ENCODE measurements at places on chromosomes 5 and 9. TPM values are rescaled to one million over a fixed set of nuclear protein-coding genes. Genes with fewer than 3 reads are reported as not detected.

DNA sequence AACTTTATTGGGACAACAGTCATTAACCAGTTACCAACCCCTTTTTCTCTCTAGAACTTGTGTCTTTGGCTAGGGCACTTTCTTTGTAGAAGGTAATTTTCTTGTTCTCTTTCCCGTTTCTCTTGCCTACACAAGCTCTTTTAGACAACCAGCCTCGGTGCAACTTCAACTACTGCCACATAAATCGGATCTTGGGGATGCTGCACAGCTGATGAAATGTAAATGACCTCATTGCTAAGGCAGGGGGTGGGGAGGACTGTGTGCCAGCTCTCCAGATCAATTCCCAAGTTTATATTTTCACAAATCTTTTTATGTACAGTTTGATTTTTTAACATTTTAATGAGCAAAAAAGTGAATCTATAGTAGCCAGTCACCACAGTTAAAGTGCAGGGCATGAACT lies 157.6 kb downstream of the DENND1A start:
- no peaks in the 10 kb centered on the region for H3K36me3 ChIP-seq
- H3K4me3 ChIP-seq = no peak overlapping the region
- no peak for DNase-seq
- no peaks in the 10 kb centered on the region for H3K27me3 ChIP-seq
- no peaks in the 10 kb centered on the region for H3K4me1 ChIP-seq
- no peak overlapping the region for H3K27ac ChIP-seq

- no peak for DNase-seq
- H3K27ac ChIP-seq = peak overlapping the region; percentile 50
- H3K27me3 ChIP-seq = no peaks in the 10 kb centered on the region
- no peak overlapping the region for H3K4me3 ChIP-seq
Observed at GRCh38 chr9:130287736-130288135, 22.2 kb downstream of the HMCN2 start.

DNA sequence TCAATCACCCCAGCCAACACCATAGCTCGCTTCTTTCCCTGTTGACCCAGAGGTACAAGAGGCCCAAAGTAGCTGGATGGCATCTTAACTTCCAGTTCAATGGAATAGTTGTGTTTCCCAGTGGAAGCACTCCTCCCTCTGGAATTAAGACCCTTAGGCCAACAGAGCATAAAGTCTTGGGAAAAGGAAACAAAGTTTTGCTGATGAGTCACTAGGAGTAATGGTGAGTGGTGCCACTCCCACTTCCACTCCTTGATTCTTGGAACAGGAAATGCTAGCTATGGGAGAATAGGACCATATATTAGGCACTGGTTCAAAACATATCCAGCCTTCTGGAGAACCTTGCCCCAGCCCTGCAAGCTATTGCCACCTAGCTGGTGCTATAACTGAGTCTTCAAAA lies 44.7 kb upstream of the LMX1B start:
- no peaks in the 10 kb centered on the region for H3K4me1 ChIP-seq
- H3K27ac ChIP-seq = no peak overlapping the region
- peaks cover 4% of the 10 kb centered on the region for H3K27me3 ChIP-seq

- no peak overlapping the region for H3K4me3 ChIP-seq
- no peaks in the 10 kb centered on the region for H3K36me3 ChIP-seq
- H3K27ac ChIP-seq = no peak overlapping the region
Observed at GRCh38 chr9:73531658-73532057, 380.0 kb downstream of the ANXA1 start.

- H3K4me3 ChIP-seq = no peak overlapping the region
- no peaks in the 10 kb centered on the region for H3K4me1 ChIP-seq
- DNase-seq = no peak
- no peaks in the 10 kb centered on the region for H3K36me3 ChIP-seq
- H3K27me3 ChIP-seq = no peaks in the 10 kb centered on the region
- H3K27ac ChIP-seq = peak overlapping the region; percentile 31
Observed at GRCh38 chr5:148972974-148973374, 89.9 kb downstream of the SH3TC2 start.

DNA sequence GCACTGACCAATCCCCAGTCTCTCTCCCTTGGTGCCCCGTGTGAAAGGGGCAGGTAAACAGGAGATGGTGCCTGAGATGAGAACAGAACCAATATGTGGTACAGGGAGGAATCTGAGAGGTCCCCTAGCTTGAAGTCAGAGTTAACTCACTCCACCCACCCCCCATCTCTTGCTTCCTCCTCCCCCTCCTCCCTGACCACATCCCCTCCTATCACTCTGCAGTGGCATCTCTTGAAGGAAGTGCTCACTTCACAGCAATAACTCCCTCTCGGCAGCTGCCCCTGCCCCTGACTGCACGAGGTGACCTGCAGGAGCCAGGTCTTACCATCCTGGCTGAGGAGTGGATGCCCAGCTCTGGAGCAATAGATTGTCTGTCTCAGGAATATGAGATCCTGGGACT lies 224.0 kb downstream of the GAS1 start:
- no peaks in the 10 kb centered on the region for H3K36me3 ChIP-seq
- H3K27me3 ChIP-seq = no peaks in the 10 kb centered on the region
- H3K4me1 ChIP-seq = no peaks in the 10 kb centered on the region
- H3K27ac ChIP-seq = no peak overlapping the region
- no peak for DNase-seq

- no peak for DNase-seq
- no peak overlapping the region for H3K4me3 ChIP-seq
- no peaks in the 10 kb centered on the region for H3K36me3 ChIP-seq
Observed at GRCh38 chr5:173451031-173451430, 122.8 kb upstream of the STC2 start.

DNA sequence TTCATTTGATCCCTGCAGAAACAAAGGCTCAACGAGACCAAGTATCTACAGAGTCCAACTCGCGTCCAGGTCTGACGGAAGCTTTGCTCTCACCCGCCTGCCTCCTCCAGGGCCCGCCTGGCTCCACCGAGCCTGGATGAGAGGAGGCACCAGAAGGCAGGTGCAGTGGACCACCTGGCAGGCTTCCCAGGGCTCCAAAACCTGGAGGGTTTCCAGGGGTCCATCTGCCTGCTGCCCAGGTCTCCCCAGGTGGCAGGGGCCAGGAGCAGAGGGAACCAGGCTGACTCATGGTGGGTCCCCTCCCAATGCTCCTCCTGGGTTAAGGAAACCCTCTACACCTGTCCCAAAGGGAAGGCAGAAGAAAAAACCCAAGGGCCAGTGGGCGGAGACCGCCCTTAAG lies 59.5 kb downstream of the VAV2 start:
- H3K27ac ChIP-seq = no peak overlapping the region
- H3K36me3 ChIP-seq = peaks cover 2% of the 10 kb centered on the region
- H3K4me3 ChIP-seq = no peak overlapping the region
- peaks cover 9% of the 10 kb centered on the region for H3K4me1 ChIP-seq

- H3K27ac ChIP-seq = peak overlapping the region; percentile 71
- H3K4me1 ChIP-seq = peaks cover 9% of the 10 kb centered on the region
- no peaks in the 10 kb centered on the region for H3K27me3 ChIP-seq
- no peaks in the 10 kb centered on the region for H3K36me3 ChIP-seq
- peak; percentile 88 for DNase-seq
Observed at GRCh38 chr5:102755686-102756371, 724 bp downstream of the PAM start.

DNA sequence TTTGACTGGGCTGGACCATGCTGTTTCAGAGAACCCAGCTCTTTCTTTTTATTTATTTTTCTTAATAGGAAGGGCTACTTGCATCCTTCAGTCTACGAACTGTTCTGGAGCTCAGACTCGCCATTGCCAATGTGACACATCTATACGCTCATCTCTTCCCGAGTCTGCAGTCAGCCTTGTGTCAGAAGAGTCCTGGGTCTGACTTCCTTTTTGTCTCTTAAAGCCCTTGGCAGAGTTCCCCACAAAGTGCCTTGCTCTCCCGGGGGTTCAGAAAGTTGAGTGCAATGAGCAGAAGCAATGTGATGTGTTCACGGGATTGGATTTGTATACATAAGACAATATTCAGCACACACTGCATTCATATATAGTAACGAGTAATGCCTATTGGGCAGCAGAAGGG lies 140.4 kb downstream of the ATPSCKMT start:
- DNase-seq = no peak
- H3K4me1 ChIP-seq = no peaks in the 10 kb centered on the region
- H3K36me3 ChIP-seq = no peaks in the 10 kb centered on the region
- no peak overlapping the region for H3K27ac ChIP-seq
- no peaks in the 10 kb centered on the region for H3K27me3 ChIP-seq

GRCh38 chr5:108858959-108859358 lies 111.3 kb downstream of the FER start:
- H3K36me3 ChIP-seq = no peaks in the 10 kb centered on the region
- no peak for DNase-seq
- H3K27ac ChIP-seq = no peak overlapping the region
- no peaks in the 10 kb centered on the region for H3K4me1 ChIP-seq
- no peaks in the 10 kb centered on the region for H3K27me3 ChIP-seq
- H3K4me3 ChIP-seq = no peak overlapping the region

GRCh38 chr9:4315582-4316215 lies 15.8 kb upstream of the GLIS3 start:
- no peaks in the 10 kb centered on the region for H3K4me1 ChIP-seq
- H3K4me3 ChIP-seq = no peak overlapping the region
- DNase-seq = peak; percentile 85
- H3K36me3 ChIP-seq = no peaks in the 10 kb centered on the region
- H3K27ac ChIP-seq = no peak overlapping the region

DNA sequence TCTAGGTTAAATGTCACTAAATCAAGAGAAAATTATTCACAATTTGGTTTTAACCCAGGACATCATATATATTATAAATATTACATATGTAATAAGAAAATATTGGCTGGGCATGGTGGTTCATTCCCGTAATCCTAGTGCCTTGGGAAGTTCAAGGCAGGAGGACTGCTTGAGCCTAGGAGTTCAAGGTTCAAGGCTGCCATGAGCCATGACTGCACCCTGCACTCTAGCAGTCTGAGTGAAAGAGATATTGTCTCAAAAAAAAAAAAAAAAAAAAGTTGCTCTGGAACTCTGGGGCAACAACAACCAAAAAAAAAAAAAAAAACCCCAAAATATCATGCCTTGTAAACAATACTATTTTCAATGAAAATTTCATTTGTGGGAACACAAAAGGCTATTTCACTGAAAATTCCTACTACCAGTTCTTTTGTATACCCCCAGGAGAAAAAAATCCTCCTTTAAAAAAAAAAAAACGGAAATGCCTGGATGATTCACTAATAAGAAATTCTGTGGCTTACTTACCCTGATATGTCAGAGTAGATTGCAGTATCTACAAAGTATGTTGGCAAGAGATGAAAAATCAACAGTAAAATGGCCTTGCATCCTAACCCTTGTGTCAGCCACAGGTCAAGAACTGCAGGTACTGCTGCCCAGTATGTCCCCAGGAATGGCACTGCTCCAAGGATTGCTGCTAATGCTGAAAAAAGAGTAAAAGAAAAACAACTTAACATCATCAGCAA lies 22.6 kb upstream of the CTNNAL1 start:
- H3K27ac ChIP-seq = peak overlapping the region; percentile 0
- no peaks in the 10 kb centered on the region for H3K36me3 ChIP-seq
- no peak overlapping the region for H3K4me3 ChIP-seq
- H3K4me1 ChIP-seq = no peaks in the 10 kb centered on the region
- no peak for DNase-seq

GRCh38 chr9:84318981-84319380 lies 21.6 kb downstream of the SLC28A3 start:
- DNase-seq = no peak
- H3K4me1 ChIP-seq = no peaks in the 10 kb centered on the region
- H3K27me3 ChIP-seq = no peaks in the 10 kb centered on the region
- no peak overlapping the region for H3K27ac ChIP-seq
- H3K4me3 ChIP-seq = no peak overlapping the region

DNA sequence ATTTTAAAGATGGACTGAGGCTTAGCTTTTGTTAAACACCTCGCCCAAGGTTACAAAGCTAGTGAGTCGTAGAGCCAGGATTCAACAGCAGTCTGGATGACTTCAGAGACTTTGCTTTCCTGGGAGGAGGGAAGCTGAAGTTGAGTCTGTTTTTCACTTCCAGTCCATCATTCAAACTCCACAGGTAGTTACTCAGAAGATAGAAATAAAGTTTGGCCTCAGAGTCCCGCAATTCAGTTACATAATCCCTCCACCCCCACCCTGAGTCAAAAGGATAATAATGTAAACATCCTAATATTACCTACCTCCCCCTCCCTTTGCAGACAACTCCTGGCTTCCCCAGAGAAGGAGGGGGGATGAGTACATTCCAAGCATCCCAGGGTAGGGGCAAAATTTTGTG lies 8.1 kb downstream of the HBEGF start:
- no peaks in the 10 kb centered on the region for H3K4me1 ChIP-seq
- DNase-seq = no peak
- H3K4me3 ChIP-seq = no peak overlapping the region
- H3K27me3 ChIP-seq = no peaks in the 10 kb centered on the region
- H3K36me3 ChIP-seq = no peaks in the 10 kb centered on the region
- H3K27ac ChIP-seq = no peak overlapping the region

- H3K4me1 ChIP-seq = peaks cover under 1% of the 10 kb centered on the region
- no peaks in the 10 kb centered on the region for H3K36me3 ChIP-seq
- no peak for DNase-seq
- peak overlapping the region; percentile 13 for H3K27ac ChIP-seq
- no peak overlapping the region for H3K4me3 ChIP-seq
- H3K27me3 ChIP-seq = no peaks in the 10 kb centered on the region
Observed at GRCh38 chr9:110095161-110095595, 112.8 kb downstream of the C9orf152 start.

- no peak overlapping the region for H3K4me3 ChIP-seq
- H3K27ac ChIP-seq = no peak overlapping the region
- H3K36me3 ChIP-seq = no peaks in the 10 kb centered on the region
- DNase-seq = no peak
- no peaks in the 10 kb centered on the region for H3K4me1 ChIP-seq
Observed at GRCh38 chr5:53430618-53431252, 49.7 kb upstream of the FST start.

DNA sequence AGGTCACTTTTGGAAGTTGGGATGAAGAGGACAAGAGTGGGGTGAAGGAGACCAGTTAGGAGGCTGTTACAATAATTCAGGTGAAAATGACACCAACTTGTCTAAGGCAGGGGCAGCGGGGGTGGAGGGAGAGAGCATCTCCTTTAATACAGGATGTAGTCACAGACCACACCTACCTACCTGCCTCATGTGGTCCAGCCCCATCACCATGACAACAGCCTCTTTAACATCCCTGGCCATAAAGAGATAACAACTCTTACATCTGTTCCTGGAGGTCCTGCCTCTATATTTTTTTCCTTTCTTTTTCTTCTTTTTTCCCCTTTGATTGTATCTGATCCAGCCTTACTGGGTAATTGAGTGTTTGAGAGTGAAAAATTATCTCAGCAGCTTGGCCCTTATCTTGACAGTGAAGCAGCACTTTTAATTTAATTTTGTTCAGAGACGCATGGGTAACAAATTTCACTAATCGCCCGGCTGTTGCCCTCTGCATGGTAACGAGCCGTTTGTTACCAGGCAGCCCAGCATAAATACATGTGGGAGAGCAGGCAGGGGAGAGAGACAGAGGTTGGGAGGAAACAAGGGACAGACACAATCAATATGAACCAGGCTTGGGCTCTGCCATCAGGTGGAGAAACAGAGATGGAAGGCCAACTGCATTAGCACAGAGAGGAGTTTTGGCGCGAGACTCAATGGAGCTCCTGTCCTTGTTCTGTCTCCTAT lies 338.1 kb downstream of the ASTN2 start:
- H3K27me3 ChIP-seq = no peaks in the 10 kb centered on the region
- no peaks in the 10 kb centered on the region for H3K36me3 ChIP-seq
- no peak overlapping the region for H3K4me3 ChIP-seq
- H3K27ac ChIP-seq = no peak overlapping the region

The TLX3 gene
- total RNA-seq = not detected

The ENC1 gene
- total RNA-seq = 28.7 TPM

The C1QTNF3 gene
- total RNA-seq = 13.4 TPM

The IFNA13 gene
- not detected for total RNA-seq

The ANGPTL2 gene
- total RNA-seq = 11.5 TPM

The SLCO6A1 gene
- not detected for total RNA-seq

Data from Peyer's patch (tissue), 4 donors.